ENCODE measurements at places on chromosomes 5 and 9.
A peak's percentile ranks its signal among the peaks of the same experiment; 100 is the strongest.

DNA sequence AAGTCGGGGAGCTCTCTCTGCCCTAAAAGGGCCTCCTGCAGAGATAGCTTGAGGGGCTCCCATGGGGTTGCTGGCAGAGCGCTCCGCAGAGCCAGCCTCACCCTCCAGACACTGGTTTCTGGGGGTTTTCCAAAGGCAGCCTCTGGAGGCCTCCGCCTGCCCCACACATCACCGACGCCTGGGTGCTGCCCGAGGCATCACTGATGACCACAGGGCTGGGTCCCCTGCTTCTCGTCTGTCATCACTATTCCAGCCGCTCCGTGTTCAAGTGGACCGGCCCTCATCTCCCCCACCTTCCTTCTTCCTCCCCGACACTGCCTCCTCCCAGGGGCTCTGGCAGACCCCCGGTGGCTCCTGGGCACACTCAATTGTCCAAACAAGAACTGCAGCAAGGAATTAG, 64.1 kb upstream of the IRX4 start:
- DNase-seq = no peak

DNA sequence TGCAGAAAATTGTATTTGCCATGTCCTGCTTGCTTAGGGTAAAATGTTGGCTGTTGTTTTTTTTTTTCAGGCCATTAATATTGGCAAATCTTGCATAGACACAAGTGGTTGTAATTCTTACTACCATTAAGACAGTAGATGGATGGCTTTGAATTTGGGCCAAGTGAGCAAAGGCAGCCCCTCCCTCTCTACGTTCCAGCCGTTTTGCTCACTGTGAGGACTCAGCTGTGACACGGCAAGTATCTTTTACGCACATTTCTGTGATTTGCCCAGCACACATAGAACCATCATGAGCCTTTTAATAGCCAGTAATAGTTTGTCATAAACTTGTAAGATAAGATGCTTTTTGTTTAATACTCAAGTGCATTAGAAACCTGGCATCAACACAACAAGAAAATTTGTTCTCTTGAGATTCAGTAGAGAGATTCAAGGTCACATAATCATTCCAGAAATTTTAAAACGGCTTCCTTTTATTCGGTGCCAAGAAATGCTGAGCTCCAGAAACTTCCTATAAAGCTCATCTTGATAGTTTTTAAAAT, 205.2 kb upstream of the ADCY2 start:
- no peak for DNase-seq

- DNase-seq = peak; percentile 57
Observed at GRCh38 chr5:143066556-143067281, 296.5 kb downstream of the ARHGAP26 start.

GRCh38 chr9:129649726-129650679, 8.1 kb upstream of the ASB6 start:
- DNase-seq = no peak

DNA sequence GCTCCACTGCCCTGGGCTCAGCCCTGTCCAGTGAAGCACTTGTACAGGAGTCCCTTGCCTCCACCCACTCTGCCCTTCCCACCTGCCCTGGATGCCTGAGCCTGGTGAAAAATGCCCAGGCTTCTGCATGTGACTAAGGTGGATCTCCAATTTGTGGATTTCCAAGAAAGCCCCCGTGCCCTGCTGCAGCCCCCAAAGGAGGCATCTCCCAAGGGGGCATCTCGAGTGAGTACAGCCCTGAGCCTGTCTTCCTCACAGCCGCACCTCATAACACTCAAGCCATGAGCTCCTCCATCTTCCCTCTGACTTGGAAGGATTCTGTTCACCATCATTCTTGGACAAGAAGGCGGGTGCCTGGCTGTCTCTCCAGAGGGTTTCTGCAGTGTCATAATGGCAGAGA, 158.0 kb upstream of the PPP1R26 start:
- DNase-seq = no peak

DNA sequence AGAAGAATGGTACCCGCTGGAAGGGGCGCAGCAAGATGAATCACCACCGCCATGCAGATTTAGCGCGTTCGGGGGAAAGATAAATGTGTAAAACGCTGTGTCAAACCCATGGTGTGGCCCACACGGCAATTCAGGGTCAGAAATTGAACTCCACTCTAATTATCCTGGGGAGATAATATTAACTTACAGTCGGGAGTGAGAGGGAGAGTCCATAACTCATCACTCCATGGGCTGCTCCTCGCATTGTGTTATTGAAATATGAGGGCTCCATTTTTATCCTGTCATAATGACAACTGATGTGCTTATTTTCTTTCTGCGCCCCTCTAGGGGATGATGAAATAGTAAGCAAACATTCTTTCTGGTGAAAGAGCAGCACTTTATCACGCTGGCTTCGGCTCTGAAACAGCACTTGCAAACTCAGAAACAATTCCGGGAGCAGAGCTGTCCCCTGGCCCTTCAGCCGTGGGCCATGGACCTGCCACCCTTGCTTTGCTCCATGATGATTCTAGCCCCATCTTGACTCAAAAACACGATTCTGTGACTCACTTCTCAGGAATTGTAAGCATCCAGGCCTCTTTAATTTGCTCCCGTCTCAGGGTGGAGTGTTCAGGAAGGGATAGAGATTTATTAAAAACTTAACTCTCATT, 431.6 kb downstream of the IRX1 start:
- DNase-seq = no peak

GRCh38 chr5:19739671-19740070, 248.3 kb downstream of the CDH18 start:
- DNase-seq = no peak
